ENCODE measurements at places on chromosomes 7 and 10.

DNA sequence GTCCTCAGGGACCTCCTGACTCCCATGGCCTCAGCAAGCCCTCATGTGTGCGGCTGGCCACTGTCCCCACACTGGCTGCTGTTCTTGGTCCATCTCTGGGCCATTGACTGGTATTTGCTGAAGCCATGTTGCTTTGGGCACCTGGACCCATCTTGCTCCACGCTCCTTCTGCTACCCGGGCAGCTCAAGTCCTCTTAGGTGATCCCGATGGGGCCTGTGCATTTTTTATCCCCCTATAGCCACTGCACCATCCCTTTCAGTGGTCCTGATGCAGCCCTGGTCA lies 16.7 kb downstream of the RAMP3 start:
- no peak for DNase-seq

DNA sequence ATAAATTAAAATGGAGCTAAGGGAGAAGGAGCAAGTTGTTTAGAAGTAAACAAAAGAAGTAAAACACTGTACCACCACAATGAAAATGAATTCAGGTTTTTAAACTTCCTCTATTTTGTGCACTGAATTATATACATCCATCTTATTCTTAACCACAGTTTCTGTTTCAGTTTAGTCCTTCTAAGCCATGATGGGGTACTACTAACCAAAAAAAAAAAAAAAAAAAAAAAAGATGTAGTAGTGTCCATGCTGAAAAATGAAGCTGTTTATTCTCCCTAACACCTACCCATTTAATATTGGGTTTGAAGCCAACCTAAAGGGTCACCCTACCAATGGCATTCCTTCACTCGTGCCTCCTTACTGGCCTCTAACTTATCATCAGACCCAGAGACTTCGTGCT lies 3.4 kb upstream of the BMPR1A start:
- DNase-seq = no peak

DNA sequence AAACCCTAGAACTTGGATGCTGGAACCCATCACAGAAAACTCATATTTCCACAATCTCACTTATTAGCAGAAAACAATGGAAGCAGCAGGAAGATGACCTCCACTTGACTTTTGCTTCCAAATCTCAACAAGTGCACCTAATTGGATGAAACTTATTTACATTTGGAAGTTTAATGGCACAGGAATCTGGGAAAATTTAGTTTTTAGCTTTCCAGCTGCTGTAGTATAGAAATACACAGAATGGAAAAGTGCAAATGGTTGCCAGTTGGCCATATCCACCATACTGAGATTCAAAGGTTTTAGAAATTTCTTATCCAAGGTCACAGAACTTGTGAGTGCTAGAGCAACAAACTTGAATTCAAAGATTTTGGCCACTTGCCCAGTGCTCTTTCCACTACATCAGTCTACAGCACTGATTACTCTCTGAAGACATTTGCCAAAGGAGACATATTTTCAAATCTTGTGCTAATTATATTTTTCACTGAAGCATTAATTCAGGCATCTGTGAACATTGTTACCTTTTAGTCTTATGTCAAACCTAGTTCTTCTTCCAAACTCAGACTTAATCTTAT lies 9.3 kb upstream of the AHR start:
- DNase-seq = peak; percentile 32

DNA sequence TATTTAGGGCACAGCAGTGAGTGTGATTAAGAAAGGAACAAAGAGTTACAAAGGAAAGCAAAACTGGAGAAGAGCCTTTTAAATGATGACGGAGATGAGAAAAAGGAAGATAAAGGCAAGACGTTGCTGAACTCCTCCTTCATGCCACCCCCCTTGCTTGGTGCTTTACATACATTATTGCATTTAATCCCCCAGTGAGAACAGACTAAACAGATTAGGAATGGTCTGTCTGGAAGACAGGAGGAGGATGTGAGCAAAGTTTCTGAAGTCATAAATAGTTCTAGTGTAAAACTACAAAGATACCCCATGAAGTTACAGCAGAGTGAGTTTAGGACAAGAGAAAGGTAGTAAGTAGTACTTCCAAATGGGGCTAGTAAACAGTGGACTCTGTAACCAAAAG lies 113.5 kb downstream of the PLCE1 start:
- DNase-seq = no peak

DNA sequence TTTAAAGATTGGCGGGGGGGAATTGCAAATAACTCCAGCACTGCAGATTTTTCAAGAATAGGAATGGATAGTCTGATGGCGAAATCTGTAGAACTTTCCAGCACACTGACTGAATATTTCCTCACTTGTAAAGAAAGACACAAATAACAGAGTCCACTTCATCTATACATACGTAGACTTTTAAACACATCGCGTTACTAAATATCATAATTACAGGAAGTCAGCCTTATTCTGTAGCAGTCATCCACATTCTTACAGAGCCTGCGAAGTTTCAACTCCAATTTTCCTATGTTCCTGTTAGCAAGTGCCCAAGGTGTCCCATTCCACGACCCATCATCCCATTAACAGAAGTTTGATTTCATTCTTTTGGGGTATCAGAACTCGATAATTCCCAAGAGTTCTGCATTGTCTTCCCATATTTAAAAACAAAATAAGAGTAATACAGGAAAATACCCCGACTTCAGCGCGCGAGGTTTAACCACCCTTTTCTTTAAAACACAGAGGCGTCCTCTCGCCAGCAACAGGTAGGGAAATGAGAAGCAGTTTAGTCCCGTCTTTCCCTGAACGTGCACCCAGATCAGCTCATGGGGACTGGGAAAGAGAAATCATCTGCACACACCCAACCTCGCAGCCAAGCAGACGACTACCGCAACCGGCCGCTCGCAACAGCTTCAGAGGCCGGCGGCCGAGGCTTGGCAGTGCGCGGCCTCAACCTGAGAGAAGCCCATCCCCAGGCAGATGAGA lies 880 bp downstream of the HERC4 start:
- DNase-seq = no peak

DNA sequence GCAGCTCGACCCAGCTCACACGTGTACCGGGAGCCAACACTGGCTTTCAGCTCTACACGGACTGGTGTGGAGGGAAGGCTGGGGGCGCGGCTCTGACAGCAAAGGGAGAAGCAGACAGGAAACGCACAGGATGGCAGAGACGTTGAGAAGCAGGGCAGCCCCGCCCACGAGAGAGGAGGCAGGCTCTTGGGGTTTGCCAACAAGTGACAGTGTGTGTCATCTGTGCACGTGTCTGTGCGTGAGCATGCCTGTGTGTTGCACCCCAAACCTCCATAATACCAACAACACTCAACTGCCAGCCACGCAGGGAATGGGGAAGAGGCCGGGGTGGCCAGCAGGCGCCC lies 64.4 kb upstream of the PDGFA start:
- DNase-seq = no peak

DNA sequence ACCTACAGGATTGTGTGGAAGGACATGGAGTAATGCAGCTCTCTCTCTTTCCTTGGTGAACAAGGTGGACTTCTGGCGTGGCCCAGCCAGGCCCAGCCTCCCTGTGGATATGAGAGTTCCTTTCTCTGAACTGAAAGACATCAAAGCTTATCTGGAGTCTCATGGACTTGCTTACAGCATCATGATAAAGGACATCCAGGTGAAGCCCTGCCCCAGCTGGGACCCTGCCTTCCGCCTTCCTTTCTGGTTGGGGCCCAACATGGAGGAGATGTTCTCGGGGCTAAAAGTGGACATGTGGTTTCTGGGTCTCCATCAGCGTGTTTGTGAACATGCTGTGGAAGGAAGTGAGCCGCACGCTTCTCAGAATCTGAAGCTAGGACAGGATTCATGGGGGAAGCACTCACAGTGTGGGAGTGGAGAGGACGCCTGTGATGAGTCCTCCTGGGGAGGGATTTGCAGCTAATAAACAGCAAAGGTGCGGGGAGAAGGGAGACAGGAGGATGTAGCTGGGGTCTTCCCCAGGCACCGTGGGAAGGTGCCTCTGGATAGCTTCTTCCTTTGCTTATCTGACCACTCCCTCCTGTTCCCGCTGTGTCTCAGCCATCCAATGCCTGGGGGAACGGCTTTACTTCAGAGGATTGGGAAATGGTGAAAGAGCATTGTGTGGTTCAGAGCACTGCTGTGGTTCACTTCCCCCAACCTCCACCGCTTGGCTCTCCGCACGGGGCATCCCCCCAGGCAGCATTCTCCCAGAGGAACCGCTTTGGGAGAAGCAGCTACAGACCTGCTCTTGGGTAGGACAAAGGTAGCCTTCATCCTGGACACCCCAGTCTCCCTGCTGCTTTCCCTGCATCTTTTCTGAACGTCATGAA lies 5.5 kb downstream of the CPA5 start:
- no peak for DNase-seq

GRCh38 chr7:87345962-87346371 lies 503 bp downstream of the CROT start:
- no peak for DNase-seq

- DNase-seq = no peak
These were observed 430.8 kb downstream of the DNAJB6 start for GRCh38 chr7:157767506-157768197.

- DNase-seq = peak; percentile 56
These were observed 578.3 kb downstream of the ETV1 start for GRCh38 chr7:13411151-13411550.

GRCh38 chr10:47311193-47311931 lies 10.9 kb upstream of the GDF2 start:
- no peak for DNase-seq

DNA sequence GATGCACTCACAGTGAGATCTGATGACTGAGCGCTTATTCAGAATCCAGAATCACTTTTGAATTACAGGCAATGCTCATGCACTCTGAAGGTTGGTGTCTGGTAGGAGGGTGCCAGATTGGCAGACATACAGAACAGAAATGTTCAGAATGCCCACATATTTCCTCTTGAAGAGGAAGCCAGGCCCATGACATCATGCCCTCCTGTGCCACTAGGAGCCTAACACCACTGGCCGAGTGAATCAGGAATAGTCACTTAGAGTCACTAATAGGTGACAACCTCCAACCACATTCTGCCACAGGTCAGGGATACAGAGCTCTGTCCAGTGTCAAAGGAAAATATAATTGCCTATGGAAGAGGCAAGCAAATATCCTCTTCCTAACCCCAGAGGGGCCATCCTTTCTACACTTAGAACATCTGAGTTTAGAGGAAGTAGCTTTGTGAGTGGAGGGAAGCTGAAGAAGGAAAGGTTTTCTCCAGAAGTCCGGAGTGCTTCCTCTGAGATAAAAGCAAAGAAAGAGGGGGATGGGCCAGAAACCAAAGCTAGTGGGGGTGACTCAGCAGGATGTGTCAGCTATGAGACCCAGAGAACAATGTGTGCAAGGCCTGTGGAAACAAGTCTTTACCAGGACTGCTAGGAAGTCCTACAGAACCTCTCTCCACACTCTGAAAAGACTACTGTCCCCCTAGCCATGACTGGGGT lies 838.8 kb downstream of the GRID1 start:
- DNase-seq = no peak

DNA sequence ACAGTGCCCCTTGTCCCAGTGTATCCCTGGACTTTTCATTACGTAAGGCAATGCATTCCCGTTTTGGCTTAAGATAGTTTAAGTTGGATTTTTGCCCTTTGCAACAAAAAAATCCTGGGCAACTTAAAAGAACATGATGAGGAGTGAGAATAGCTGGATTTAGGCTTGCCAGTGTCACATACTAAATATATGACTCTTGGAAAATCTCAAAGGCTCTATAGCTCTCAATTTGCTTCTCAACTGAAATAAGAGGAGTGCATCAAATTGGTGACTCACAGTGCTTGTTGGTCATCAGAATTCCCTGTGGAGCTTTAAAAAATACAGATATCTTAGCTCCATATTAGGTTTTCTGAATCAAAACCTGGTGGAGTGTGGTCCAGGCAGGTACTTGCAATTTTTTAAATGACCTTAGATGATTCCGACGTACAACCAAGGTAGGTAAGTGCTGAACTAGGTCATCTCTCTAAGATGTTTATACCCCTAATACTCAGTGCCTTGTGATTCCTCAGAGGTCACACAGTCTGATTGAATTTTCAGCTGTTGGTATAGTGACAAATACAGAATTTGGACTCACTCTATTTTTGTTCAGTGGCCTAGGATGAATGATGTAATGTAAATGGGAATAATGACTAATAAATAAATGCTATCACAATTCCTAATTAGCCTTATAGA lies 33.9 kb upstream of the ORC5 start:
- DNase-seq = no peak

- no peak for DNase-seq
These were observed 237.0 kb upstream of the SEMA3C start for GRCh38 chr7:81155654-81156373.
